ENCODE measurements at places on chromosomes 6 and 20.

DNA sequence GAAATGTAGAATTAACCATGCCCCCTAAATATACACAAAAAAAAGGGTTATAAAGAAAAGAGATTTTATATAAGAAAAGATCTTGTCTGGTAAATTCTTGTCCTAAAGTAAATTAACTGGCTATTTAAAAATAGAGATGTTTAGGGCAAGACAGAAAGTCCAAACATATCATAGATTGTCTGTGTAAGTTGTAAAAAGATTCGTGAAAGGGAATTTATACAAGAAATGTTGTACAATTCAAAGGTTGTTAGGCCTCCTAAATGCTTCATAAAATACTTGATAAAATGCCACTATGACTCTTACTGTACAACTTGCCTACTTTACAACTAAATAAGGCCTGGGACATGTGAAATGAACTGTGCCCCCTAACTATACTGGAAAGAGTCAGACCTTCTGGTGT, 21.9 kb upstream of the AGPAT4 start:
- DNase-seq: no peak

DNA sequence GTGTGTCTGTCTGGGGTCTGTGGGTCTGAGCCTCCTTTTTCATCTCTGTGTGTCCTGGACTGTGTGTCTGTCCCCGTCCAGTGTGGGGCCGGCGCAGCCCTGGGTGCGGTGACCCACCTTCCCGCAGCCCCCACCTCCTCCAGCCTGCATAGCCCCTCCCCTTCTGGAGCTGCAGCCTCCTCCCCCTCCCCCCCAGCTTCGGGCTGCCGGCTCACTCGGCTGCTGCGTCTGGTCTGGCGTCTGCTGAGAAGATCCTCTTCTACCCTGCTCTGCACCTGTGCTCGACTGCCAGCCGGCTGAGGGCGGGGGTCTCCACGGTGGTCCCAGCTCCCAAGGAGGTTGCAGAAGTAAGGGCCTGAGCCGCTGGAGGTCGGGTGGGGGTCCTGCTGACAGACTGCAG, 7.6 kb upstream of the LKAAEAR1 start:
- no peak for DNase-seq

DNA sequence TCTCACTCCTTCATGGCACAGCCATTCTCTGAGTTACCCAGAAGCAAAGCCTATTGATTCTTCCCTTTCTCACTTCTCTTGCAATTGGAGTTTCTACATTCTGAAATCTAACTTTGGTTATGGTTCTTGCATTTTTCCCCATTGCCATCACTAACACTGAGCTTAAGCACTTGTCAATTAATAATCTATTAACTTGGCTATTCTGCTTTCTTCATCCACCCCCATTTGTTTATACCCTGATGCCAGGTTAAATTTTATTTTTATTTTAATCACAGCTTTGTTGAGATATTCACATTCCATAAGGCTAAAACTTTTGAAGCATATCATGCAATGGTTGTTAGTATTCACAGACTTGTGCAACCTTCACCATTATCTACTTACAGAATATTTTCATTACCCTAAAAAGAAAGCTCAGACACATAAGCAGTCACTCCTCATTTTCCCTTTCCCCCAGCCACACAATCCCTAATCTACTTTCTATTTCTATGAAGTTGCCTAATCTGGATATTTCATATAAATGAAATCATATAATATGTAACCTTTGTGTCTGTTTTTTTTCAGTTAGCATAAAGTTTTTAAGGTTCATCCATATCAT, 222.3 kb downstream of the UBE3D start:
- no peak for DNase-seq

- no peak for DNase-seq
These were observed 109.6 kb upstream of the RPS6KA2 start for GRCh38 chr6:166736634-166737033.

- DNase-seq: no peak
These were observed 150.7 kb upstream of the PLCB4 start for GRCh38 chr20:8918145-8918544.

DNA sequence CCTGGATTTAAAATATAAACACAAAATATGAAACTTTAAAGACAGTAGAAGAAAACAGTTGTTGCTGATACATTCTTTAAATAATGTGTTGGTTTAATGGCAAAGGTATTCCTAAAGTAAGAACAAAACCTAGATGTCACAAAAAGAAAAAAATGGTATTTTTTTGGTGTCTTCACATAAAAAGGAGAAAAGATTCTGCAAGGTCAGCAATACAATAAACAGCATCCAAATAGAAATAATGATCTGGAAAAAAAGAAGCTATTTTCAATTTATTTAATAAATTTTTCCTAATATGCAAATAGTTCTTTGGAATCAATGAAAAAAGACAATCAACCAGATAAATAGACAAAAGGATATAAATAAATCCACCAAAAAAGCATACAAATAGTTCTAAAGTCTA, 6.5 kb upstream of the ADGRF1 start:
- no peak for DNase-seq

DNA sequence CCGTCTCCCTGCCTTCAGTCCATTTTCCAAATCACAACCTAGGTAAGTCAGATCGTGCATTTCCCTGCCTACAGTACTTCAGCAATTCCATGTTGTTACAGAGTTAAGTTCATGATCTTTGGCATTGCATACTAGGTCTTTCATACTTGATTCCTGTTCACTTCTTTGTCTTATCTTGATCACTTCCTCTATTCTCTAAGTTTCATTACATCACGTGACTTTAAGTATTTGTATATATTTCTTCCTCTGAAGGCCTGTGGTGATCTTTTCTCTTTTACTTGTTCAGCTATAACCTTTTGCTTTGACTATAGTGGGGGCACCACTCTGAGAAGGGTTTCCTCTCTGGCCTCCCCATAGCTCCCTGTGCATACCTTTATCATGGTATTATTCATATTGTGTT, 100.2 kb downstream of the TRMT11 start:
- DNase-seq: no peak

- DNase-seq: no peak
These were observed 983.5 kb downstream of the EYS start for GRCh38 chr6:64723327-64724058.

- no peak for DNase-seq
These were observed 341.6 kb downstream of the NRN1 start for GRCh38 chr6:5665173-5665572.

DNA sequence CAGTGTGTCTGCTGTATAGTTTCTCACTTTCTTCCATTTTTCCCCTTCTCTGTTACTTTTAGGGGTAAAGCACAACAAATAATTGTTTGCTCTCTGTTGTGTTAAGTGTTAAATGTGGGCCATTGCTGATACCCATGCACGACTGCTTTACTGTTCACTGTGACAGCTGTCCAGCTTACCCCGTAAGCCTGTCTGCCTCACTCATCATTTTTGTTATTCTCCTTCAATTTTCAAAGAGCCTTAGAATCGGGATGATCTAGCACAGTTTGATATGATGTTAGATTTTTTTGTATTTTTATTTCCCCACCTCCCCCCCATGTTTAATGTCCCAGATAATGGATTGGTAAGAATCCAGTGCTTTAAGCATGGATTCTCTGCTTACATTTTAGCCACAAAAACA, 41.2 kb upstream of the MLIP start:
- no peak for DNase-seq

GRCh38 chr6:143149771-143150170, 89.1 kb downstream of the AIG1 start:
- DNase-seq: no peak

DNA sequence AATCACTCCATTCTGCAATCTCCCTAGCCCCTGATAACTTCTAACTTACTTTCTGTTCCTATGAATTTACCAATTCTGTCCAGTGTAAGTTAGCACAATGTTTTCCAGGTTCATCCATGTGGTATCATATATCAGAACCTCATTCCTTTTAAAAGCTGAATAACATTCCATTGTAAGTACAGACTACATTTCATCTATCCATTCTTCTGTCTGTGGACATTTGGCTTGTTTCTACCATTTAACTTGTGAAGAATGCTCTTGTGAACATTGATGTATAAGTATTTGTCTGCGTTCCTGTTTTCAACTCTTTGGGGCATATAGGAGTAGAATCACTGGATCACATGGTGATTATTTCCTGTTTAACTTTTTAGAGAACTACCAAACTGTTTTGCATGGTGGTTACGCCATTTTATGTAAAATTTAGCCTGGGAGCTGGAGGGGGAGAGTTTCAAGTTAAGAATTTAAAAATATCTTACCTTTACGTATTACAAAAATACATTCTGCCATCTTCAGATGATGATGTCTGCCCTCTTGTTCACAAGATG, 156.5 kb downstream of the BTBD3 start:
- no peak for DNase-seq

- no peak for DNase-seq
These were observed 39.0 kb downstream of the NCOA3 start for GRCh38 chr20:47540443-47541354.

DNA sequence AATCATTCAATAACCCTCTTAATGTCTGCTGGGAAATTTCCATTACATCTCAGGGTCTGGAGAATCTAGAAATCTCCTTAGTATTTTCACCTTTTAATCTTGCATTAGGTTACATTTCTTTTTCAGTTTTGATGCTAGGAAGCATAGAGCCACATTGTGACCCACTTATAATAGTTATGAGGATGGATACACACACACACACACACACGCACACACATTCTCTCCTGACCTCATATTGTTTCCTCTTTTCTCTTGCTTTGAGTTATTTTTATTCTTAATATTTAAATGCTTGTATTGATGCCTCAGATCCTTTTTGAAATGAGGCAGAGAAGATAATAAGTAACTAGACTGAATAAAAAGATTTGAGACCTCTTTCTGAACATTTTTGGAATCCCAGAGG, 128.4 kb downstream of the KLHL32 start:
- DNase-seq: no peak

DNA sequence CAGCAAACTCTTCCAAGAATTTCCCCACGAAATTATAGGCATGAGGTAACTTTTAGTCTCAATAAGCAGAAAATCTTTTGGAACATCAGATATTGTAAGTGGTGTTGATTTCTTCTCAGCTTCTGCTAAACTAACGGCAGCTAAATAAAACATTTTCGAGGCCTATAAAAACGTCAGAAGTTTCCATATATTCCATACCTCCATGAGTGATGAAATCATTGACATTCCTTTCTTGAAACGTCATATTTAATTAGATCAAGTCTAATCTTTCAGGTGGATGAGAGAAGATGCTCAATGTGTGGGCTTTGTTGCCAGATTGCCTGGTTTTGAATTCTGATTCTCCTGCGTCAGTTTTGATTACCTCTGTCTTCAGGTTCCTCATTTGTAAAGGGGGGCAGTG, 81.3 kb downstream of the CDC5L start:
- DNase-seq: no peak

DNA sequence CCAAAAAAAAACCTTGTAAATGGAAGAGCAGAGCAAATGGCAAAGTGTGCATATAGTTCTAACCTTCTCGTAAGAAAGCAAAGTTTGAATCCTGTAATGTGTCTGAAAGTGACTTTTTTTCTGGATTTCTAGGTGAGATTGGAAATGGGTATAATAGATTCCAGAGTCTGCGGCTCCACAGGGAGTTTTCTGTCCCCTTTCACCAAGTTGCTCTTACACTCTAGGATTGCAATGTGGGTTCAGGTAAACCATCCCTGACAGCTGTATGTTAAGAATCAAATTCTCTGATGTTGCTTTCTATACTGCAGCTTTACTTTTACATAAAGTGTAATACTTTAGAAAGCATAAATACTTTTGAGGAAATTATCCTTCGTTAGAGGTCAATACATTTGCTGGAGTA, 260.1 kb downstream of the PRL start:
- no peak for DNase-seq

DNA sequence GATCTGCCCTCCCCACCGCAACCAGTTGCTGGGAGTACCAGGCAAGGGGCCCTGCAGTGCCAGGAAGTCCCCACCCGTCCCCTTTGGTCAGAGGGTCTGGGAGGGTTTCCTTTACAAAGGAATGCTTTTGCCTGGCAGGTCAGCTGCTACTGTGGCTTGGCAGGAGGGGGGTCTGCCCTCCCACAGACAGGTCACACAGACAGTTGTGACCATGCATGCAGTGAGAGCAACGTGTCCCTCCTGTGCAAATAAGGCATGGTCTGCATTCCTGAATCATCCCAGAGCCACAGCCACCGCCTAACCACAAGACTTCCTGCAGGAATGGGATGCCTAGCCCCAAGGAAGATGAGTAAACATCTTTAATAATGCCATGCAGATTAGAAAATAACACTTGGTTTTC, 439 bp upstream of the F13A1 start:
- DNase-seq: no peak

DNA sequence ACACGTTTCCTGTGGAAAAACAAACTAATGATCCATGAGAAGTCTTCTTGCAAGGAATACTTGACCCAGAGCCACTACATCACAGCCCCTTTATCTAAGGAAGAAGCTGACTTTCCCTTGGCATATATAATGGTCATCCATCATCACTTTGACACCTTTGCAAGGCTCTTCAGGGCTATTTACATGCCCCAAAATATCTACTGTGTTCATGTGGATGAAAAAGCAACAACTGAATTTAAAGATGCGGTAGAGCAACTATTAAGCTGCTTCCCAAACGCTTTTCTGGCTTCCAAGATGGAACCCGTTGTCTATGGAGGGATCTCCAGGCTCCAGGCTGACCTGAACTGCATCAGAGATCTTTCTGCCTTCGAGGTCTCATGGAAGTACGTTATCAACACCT, 35.4 kb downstream of the GCNT2 start:
- DNase-seq: no peak

DNA sequence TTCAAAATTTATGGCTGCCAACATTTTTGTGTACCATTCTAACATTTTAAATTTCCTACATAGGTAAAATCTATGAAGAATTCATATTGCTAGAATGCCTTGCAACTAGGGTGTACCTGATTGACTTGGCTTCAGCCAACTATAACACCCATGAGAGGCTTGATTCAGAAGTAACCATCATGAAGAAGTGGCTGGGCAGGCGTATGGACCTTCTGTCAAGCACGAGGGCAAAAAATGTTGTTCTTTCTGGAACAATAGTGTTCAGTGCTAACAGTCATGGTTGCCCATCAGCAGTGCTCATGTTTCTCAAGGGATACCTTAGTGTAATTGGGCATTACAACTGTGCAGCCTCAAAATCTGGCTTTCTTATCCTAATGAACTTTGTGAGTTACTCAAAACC, 42.9 kb downstream of the ID4 start:
- no peak for DNase-seq

DNA sequence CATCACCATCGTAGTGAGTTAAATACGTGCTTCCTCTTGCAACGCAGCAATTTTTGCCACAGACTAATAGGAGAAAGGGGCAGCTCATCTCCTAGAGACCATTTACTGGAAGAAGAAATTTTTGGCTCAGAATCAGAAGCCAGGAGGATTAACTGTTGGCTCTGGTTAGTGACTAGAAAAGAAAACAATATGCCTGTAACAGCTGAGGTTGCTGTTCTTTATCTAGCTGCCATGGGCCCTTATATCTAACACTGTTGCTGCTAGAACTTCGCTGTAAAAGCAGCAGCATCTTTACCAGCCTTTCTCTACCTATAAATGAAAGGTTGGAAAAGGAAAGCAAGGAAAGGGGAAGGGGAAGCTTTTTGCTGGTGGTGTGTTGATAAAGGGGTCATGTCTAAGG, 65.9 kb downstream of the FAM135A start:
- DNase-seq: no peak
